Esophagus squamous epithelium (tissue), 5 donors: ENCODE measurements at places on chromosomes 7 and 10.

- DNase-seq = no peak
These were observed 53.7 kb downstream of the KIF5B start for GRCh38 chr10:32002531-32002930.

DNA sequence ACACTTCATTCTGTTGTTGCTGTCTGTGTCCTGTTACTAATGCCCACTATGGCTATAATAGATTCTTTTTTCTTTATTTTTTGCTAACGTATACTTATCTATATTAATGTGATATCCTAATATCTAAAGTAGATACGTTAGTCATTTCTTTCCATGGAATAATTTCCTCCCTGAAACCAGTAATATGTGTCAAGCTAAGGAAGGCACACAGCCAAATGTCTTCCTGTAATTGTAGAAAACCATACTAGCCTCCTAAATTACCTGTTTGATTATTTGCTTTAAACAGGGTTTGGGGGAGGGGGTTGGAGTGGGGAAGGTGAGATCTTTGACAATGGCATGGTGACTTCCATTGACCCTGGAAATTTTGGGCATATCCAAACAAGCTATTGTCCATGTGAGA lies 56.4 kb downstream of the THNSL1 start:
- DNase-seq = no peak

GRCh38 chr10:23608926-23609325 lies 170.1 kb downstream of the OTUD1 start:
- DNase-seq = no peak

- no peak for DNase-seq
These were observed 192.0 kb downstream of the OTUD1 start for GRCh38 chr10:23630885-23631284.

DNA sequence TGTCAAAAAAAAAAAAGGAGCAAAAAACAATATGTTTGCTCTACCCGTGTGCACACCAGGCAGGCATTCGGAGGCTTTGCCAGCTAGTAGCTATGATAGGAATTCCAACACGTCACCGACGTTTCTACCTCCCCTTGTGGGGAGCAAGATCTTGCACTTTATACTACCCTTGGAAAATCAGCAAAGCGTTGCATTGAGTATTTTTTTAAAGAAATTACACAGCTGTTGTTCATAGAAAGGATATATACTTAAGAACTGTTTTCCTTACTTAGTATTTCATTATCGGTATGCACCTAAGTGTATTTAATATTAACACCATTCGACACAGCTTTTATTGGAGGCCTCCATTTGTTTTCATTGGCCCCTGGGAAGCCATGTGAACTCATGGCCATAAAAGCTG lies 159.9 kb upstream of the MGMT start:
- DNase-seq = no peak

DNA sequence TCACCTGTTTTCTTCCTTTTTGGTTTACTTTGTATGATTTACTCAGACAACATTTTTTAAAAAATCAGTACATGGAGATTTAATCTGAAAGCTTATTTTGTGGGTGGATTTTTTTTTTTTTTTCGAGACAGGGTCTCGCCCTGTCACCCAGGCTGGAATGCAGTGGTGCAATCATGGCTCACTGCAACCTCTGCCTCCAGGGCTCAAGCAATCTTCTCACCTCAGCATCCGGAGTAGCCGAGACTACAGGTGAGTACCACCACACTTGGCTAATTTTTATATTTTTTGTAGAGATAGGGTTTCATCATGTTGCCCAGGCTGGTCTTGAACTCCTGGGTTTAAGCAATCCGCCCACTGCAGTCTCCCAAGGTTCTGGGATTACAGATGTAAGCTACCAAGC lies 2.5 kb downstream of the GSTO1 start:
- no peak for DNase-seq

- DNase-seq = no peak
These were observed 35.4 kb upstream of the SMNDC1 start for GRCh38 chr10:110340122-110340521.

DNA sequence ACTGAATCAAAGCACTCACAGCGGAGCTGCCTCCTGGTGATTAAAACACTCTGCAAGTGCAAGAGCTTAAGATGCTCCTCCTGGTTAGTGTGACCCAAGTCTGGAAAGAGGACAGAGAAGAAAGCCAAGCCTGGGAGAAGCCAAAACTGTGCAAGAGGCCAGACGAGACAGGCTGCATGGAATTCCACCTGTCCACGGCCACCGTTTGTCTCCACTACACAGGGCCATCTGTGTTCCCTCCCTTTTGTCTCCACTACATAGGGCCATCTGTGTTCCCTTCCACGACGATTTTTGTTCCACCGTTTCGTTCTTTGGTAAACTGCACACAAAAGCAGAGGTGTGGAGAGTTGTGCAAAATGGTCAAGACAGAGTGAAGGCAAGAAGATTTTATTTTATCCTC lies 233.0 kb downstream of the DIP2C start:
- DNase-seq = no peak

GRCh38 chr7:73341877-73342276 lies 13.9 kb downstream of the FKBP6 start:
- no peak for DNase-seq

DNA sequence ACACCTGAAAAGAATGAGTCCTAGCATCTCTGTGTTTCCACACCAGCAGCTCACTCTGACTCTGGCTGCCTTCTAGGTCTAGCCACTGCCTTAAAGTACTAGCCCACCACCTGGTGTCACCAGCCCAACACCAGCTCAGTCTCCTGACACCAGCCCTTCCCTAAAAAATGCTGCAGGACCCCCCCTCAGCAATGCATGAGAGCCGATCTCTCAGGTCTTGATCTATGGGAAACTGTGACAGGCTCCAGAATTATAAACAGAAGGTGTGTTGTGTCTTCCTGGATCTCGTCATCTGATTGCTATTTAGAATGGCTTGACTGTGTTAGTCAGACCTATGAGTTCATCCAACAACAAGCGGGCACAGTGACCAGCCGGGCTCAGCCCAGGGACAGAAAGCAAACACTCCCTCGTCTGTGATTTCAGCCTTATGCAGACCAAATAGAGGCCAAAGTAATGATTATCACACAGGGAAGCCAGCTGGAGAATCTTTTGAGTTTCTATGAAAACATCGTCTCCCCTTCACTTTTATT lies 66.6 kb downstream of the CUBN start:
- DNase-seq = no peak

GRCh38 chr10:18102404-18102803 lies 37.8 kb upstream of the CACNB2 start:
- DNase-seq = no peak

DNA sequence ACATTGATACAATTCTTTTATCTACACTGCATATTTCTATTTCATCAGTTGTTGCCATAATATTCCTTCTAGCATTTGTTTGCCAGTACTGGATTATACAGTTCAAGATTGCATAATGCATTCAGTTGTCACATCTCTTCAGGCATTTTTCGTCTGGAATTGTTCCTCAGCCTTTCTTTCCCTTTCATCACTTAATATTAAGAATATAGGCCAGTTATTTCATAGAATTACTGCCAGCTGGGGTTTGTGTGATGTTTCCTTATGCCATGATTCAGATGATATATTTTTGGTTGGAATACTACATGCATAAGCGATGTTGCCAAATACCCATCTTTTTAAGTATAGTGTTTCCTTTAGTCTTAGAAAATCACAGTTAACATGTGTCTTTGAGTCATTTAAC lies 20.8 kb downstream of the KIFBP start:
- DNase-seq = no peak

GRCh38 chr10:131425752-131426533 lies 114.4 kb upstream of the TCERG1L start:
- DNase-seq = no peak

GRCh38 chr10:50928190-50928552 lies 42.7 kb upstream of the A1CF start:
- DNase-seq = no peak

DNA sequence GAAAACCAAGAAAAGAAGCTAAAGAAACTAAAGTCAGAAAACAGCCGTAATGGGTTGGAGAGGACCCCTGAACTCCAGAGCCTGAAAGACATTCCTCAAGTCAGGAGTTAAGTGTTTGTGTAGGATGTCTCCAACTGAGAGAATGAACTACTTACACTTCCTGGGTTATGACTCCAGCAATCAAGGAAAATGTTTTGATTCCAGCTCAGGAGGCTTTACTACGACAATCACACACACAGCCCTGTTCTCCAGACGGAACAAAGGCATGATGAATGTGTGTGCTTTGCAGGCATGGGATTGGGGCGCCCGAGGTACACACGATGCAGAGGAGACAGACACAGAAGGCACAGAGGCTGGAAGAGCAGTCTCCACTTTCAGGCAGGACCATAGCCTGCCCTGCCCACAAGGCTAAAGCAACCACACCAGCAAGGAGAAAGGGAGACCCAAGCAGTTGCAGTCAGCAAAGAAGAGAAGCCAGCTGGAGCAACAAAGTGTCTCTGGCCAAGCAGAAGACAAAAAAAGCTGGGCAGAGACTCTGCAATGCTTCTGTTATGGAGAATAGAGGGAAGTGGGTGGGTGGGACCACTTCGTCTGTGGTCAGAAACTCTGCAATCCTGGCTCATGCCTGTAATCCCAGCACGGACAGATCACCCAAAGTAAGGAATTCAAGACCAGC lies 89.1 kb downstream of the GRB10 start:
- DNase-seq = no peak

DNA sequence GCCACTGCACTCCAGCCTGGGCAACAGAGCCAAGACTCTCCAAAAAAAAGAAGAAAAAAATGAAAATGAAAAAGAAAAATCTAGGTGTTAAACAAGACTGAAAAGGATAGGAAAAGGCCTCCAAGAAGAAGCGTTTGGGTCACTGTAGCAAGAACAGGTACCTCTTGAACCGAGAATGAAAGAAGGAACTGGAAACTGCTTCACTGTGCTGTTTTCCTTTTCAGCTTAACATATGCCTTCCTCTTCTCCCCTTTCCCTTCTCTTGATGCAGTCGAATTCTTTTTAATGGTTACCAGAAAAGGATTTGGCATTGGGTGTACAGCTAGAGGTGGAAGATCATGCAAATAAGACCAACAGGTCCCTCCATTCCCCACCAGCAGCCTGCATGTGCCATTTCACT lies 28.1 kb downstream of the LRRC4 start:
- no peak for DNase-seq

- DNase-seq = no peak
These were observed 284.4 kb upstream of the PFKP start for GRCh38 chr10:2782950-2783349.

- DNase-seq = no peak
These were observed 684 bp upstream of the ATXN7L1 start for GRCh38 chr7:105876964-105877601.

DNA sequence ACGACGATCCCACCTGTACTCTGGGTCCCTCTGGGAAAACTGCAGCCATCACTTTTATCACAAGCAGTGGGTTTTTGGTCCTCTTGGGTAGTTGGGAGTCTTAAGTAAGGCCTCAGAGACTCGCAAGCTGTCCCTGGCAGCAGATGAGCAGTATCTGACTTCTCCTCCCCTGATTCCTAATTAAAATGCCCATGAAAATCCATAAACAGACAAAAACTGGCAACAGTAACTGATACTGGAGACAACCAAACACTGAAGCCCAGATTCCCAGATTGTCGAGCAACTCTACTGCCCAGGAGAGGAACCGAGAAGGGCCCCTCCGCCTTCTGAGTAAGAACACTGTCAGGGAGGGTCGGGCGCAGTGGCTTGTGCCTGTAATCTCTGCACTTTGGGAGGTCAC lies 333.8 kb downstream of the CALN1 start:
- no peak for DNase-seq

DNA sequence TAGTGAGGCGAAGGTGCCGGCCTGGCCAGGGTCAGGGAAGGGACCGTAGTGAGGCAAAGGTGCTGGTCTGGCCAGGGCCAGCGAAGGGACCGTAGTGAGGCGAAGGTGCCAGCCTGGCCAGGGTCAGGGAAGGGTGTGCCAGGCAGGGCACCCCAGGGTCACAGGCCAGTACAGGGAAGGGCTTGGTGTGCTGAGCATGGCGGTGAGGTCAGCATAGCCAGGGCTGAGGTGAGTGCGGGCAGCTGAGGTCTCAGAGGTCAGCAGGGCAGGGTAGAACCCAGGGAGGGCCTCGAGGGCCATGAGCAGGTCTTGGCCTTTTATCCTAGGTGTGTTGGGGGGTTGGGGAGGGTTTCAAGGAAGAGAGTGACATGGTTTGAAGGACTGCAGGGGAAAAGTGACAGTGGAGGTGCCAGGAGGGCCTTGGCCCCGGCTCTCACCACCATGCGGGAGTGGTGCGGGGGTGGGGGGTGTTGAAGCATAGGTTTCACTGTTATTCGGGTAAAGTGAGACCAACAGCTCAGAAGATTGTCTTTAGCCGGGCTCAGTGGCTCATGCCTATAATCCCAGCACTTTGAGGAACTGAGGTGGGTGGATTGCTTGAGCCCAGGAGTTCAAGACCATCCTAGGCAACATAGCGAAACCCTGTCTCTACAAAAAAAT lies 93.3 kb downstream of the CHST15 start:
- DNase-seq = no peak

DNA sequence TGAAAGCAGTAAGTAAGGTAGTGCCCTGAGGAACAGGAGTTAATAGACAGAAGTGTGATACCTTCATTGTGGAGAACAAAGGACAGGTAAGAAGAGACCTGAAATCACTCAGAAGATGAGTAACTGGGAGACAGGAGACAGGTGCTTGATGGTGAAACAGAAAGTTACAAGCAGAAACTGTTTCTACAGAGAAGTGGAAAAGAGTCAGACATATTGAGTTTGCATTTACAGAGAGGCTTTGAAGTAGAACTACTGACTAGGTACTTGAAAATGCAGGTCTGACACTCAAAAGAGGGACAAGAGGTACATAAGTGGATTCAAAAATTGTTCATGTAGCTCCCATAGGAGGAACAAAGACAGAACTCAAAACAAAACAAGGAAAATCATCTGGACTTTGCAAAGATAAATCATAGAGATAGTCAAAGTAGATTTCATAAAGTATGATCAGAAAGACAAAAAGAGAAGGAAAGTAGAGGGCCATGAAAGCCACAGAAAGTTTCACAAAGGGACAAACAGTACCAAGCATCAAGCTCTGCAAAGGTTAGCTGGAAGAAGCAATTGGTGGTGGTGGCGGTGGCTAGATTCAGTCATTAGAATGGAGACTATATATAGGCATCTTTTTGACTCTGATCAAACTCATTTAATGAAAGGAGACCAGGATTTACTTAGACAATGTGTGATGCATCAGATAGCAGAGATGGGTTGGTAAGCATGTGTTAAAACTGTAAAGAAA lies 198.4 kb downstream of the PCLO start:
- DNase-seq = no peak

DNA sequence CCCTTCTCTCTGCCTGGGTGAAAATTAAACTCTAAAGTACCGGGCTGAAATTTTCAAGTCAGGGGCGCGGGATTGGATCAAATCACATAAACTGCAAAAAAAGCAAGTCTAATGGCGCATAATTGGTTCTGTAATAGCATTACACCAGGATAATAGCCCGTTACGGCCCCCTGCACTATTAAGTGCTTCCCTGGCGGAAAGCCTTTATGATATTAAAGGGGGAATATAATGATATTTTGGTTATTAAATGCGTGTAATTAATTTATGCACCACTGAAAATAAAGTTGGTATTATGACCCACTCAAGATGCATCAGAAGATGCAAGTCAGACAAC lies 744 bp upstream of the DRGX start:
- DNase-seq = no peak
